ENCODE measurements at places on chromosomes 13 and 19.
A peak's percentile ranks its signal among the peaks of the same experiment; 100 is the strongest.

DNA sequence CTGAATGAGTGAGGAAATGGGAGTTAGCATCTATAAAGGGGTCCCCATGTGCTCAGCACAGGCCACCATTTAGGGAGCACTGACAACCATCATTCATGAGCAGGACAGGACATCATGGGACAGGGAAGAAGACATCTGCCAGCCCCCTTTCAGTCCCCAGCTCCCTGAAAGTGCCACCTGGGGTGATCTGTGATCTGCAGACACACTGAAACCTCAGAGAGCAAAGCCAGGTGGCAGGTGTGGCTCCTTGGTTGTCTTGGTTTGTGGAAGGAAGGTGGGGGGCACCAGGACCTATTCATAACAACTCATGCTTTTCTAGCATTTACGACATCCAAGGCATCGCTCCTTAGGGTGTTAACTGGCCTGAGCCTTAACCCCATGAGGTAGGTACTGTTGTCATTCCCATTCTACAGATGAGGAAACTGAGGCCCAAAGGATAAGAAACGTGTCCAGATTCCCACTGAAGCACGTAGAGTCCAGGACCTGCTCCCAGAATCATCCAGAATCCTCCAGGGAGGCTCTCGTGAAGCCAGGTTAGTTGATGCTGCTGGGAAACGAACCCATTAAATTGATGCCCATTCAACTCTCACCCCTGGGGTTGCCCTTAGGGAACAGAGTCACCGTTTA lies 5.8 kb downstream of the KDELR1 start:
- no peak for DNase-seq

DNA sequence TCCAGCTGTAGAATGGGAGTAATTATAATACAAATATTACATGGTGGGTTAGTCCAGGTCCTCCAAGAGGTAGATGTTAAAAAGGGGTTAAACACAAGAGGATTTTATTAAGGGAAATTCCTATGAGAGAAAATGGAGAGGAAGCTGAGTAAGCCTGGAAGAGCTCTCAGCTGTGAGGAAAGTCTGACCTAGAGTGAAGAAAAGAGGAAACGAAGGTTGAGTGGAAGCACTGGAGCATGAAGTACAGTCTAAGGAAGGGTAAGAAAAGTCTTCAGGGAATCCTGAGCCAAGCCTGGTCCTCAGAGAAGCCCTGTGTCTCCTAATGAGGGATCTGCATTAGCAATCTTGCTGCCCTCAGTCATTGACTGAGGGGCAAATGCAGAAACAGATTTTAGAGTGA lies 506.2 kb downstream of the GPC5 start:
- no peak for DNase-seq

DNA sequence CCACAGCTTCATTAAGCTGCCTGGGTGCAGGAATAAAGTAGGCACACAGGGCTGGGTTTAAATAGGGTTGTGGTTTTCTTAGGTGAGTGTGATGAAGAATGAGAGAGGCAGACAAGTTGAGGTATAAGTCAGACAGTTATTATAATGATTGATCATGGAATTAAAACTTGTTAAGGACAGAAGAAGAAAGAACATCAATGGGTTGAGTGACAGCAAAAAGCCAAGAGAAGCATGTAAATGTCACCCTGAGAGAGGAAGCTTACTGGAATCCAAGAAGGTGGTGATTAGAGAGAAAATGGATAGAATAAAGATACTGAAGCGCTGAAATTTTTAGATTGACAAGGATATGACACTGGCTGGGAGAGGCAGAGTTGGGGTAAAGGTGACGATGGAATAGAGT lies 325.2 kb upstream of the SLITRK1 start:
- DNase-seq = no peak

DNA sequence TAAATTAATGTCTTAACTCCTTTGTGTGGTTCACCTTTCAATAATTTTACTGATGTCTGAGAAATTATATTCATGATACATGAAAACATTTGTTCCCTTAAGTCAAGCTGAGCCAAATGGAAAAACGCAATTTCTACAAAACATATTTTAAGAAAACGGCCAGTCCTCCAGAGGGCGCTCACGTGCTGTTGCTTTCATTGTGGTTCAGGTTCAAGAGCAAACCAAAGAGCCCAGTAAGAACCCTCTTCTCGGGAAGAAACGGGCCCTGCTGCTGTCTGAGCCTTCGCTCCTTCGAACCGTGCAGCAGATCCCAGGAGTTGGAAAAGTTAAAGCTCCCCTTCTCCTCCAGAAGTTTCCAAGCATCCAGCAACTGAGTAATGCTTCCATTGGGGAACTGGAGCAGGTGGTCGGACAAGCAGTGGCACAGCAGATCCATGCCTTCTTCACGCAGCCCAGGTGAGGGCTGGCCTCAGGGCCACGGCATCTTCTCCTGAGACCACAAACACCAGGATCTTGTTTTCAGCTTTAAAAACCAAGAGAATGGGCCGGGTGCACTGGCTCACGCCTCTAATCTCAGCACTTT lies 4.3 kb downstream of the FAAP24 start:
- peak; percentile 48 for DNase-seq

DNA sequence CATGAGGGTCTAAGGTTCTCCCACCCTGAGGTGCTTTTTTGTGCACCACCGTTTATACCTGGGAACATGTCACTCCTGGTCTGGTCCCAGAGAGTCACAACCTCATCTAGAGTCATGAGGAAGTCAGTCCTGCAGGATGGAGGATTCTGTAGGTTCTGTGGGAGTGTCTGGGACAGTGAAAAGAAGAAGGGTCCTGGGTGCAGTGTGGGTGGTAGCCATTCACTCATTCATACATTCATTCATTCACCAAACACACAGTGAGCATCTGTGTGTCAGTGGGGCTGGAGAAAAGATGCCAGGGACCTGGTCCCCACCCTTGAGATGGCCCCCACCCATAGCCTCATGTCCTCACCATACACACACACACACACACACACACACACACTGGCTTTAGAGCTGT lies 8.7 kb upstream of the CEACAM18 start:
- DNase-seq = no peak

- DNase-seq = no peak
Observed at GRCh38 chr13:111006506-111007031, 91.7 kb upstream of the ANKRD10 start.

DNA sequence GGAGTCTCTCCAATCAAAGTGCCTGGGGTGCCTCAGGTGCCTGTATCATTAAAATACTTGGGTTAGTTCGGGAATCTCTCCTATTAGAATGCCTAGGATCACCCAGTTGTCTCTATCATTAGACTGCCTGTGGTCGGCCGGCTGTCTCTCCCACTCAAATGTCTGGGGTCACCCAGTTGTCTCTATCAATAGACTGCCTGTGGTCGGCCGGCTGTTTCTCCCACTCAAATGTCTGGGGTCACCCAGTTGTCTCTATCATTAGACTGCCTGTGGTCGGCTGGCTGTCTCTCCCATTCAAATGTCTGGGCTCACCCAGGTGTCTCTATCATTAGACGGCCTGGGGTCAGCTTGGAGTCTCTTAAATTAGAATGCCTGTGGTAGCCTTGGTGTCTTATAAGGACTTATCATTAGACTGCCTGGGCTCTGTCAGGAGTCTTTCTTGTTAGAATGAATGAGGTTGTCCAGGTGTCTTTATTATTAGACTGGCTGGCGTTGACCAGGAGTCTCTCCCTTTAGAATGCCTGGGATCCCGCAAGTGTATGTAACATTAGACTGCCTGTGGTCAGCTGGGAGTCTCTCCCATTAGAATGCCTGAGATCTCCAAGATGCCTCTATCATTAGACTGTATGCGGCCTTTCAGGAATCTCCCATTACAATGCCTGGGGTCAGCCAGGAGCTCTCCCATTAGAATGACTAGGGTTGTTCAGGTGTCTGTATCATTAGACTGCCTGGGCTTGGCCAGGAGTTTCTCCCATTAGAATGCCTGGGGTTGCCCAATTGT lies 1555.5 kb downstream of the UQCRFS1 start:
- no peak for DNase-seq

- no peak for DNase-seq
Observed at GRCh38 chr13:46320821-46321220, 66.2 kb downstream of the RUBCNL start.
